ENCODE measurements at places on chromosomes 7 and 10. TPM values are rescaled to one million over a fixed set of nuclear protein-coding genes. Genes with fewer than 3 reads are reported as not detected.

GRCh38 chr7:43018446-43018845 is 86.3 kb downstream of the MRPL32 start:
- no peak for DNase-seq

DNA sequence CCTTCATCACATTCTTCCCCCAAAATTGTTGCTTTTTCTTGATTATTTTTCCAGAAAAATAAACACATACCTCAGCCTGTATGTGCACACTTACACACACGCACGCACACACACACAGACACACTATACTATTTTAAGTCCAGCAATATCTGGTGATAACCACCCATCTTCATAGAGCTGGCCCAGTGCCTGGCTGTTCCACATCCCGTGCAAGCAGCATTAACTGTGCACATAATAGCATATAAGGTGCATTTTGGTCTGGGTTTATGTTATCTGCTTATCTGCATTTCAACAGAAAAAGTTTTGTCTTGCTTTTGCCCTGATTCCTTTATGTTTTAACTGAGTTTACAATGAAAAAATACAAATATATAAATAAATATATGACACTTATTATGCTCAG is 143.1 kb upstream of the KLF6 start:
- no peak for DNase-seq

- peak; percentile 72 for DNase-seq
These were observed 61.7 kb downstream of the PWWP2B start for GRCh38 chr10:132458586-132459300.

DNA sequence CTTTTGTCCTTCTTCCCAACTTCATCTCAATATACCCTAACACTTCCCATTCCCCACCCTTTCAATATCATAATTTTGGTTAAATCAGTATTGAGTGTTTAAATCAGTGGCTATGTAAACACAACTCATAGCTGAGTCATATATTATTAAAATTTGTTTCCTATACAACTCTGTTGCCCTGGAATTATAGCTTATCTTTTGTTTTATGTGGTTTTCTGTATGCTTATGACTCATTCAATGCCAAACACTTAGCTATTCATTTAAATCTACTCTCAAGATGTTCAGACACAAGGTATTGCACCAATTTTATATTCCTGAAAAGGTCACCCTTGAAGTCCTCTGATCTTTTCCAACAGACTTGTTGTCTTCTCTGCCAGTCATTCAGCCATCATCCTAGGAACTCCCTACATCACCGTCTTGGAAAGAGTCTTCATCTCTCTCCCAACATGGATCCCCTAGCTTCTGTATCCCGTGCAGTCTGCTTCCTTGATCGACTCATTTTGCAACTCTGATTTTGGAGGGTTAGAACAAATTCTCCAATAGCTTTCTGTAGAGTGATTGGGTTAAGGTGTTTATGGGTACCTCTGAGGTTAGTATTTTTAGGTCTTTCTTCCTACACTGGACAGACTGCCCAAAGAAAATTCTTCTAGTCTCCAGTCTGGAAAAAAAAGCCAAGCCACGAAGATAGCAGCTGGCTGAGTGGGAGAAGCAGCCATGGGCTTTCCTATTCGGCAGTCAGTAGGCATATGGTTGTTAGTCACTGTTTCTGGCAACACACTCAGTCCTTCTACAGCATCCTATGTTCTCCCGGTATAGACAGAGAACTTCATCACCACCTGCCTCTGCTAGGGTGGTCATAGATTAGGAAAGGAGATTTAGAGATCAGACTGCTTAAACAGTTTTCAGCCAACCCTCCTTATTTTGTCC is 102.1 kb downstream of the CRPPA start:
- DNase-seq: no peak

DNA sequence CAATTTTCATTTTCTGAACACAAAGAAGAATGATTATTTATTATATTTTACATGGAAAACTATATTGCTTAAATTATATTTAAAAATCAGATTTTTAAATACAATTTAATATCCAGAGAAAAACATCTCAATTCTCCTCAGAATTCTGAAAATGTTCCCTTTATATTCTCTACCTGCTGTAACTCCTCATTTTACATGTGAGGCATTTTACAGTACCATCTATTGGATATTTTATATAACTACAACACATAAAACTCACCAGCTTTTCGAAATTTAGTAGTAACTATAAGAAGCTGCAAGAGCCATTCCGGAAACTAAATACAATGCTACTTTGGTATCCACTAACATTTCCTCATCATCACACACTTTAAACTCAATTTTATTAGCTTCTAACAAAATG is 264.6 kb downstream of the DGKB start:
- DNase-seq: no peak

Gene DIP2C
- 7.6 TPM for total RNA-seq

Gene LIPN
- total RNA-seq: not detected

Gene SPDYE9
- total RNA-seq: not detected

Gene HPS1
- 47.4 TPM for total RNA-seq
